ENCODE measurements at places on chromosomes 6 and 20. TPM values are rescaled to one million over a fixed set of nuclear protein-coding genes. Genes with fewer than 3 reads are reported as not detected.

- no peak for ATAC-seq
These were observed 343.6 kb upstream of the SASH1 start for GRCh38 chr6:147999001-147999540.

- no peak for ATAC-seq
These were observed 1.0 kb downstream of the GMEB2 start for GRCh38 chr20:63625771-63626423.

DNA sequence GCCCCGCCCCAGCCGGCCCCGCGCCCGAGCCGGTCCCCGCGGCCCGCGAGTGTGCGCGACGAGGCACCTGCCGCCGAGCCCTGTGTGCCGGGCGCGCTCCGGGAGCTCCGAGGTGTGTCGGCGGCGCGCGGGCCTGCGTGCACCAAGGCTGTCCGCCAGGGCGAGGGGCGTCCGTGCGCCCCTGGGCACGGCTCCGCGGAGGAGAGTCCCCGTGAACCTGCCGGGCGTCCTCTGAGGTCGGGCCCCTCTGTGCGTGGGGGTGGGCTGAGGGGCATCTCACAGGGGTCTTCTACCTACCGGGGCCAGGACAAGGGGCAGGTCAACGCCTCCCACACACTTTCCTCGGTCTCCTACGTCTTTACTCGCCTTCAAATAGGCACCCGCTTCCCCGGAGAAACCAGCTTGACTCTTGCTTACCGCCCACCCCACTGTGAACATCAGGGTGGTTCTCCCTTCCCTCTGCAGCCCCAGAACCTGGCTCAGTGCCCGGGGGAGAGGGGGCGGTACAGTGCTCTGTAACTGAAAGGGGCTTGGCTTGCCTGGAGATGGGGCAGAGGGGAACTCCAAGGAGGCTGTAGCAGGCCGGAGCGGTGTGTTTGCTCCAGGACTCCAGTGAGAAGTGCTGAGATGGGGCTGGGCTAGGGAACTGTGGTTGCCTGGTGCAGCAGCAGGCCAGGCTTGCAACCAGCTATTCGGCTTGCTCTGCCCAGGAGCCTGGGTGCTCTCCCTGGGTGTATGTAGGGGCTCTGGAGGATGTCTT, at the start of gene SAMD10:
Gene SAMD10 (minus strand): TSS at position 86 of the 760 bp plus-strand sequence. CDS start 175 bp downstream, outside the sequence.
- peak; percentile 51 for ATAC-seq

GRCh38 chr6:137494988-137495702, 951 bp upstream of the OLIG3 start:
- ATAC-seq, result no peak

DNA sequence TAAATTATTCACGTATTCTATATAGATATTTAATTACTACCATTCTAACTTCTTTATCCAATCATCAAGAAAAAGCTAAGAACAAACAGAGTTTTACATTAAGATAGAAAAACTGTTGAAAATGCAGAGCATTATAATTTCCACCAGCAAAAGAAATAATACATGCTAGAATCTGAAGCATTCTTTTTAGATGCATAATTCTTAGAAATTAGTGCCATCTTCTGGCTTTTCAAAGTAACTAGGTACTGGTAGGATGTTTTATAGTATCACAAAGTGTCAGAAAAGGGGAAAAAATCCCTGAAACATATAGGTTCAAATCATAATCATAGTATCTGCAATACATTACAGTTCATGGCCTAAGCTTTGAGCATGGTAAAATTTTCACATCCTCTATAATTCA, 178.9 kb downstream of the PHF3 start:
- no peak for ATAC-seq

DNA sequence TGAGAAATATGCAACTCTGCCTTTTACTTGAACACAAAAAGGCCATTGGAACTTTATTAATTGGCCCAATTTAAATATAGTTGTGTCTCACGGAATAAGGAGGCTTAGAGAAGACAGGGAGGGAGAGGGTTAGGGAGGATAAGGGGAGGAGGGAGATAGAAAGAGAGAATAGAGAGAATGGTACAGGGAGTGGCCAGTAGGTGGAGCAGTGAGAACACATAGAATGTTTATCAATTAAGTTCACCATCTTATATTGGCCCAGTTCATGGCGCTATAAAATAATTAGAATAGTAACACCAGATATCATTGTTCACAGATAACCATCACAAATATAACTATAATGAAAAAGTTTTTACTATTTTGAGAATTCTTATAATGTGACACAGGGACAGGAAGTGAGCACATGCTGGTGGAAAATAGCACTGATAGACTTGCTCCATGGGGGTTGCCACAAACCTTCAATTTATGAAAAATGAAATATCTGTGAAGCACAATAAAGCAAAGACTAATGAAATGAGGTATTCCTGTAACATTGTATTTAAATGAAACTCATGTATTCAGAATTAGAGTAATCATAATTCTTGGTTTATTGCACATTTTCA, 374.1 kb upstream of the MANEA start:
- ATAC-seq, result no peak

DNA sequence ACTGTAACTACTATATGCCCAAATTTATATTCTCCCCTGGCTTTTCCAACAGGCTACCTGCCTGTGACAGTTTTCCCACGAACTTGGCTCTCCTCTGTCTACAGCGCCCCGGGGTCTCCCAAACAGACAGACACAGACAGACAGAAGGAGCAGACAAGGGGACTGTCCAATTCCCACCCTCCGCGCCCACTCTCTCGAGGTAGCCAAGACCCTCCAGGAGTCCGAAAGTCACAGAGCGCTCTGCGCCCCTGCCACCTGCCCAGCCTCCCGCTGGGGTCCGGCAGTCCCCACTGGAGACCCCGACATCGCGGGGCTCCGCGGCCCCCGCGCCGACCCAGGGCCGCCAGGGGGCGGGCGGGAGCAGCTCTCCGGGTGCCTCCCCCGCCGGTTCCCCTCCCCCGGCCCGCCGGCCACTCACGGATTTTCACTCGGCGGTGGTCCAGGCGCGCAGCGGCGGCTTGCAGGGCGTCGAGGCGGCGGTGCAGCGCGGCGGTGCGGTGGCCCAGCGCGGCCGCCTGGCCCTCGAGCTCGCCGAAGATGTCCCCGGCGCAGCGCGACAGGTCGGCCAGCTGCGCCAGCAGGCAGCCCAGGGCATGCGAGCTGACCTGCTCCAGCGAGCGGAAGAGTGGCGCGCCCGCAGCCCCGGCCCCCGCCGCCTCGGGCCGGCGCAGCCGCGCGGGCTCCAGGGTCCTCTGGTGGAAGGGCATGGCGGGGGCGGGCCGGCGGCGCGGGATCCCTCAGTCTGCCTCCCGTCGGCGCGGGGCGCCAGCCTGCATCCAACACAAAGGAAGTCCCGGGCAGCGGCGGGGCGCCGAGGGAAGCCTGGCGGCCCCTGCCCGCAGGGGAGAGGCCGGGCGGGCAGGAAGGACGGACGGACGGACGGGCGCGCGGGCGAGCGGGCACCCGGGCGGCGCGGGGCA, 81.3 kb upstream of the CCDC28A start:
- ATAC-seq, result peak; percentile 75

- no peak for ATAC-seq
These were observed 12.2 kb downstream of the BAK1 start for GRCh38 chr6:33567836-33568235.

The PLTP gene
- 30.7 TPM for total RNA-seq

The TCF15 gene
- 1.3 TPM for total RNA-seq

The CCNC gene
- 32.6 TPM for total RNA-seq

The TULP1 gene
- not detected for total RNA-seq
